Fibroblast of the aortic adventitia (primary cell): ENCODE measurements at places on chromosomes 2 and 18. TPM values are rescaled to one million over a fixed set of nuclear protein-coding genes. Genes with fewer than 3 reads are reported as not detected.

- no peak for DNase-seq
Measured at GRCh38 chr18:36194600-36195315, 7.5 kb downstream of the MOCOS start.

The ERMN gene
- 0.18 TPM in 1 of 2 replicates, not detected in the other for total RNA-seq

DNA sequence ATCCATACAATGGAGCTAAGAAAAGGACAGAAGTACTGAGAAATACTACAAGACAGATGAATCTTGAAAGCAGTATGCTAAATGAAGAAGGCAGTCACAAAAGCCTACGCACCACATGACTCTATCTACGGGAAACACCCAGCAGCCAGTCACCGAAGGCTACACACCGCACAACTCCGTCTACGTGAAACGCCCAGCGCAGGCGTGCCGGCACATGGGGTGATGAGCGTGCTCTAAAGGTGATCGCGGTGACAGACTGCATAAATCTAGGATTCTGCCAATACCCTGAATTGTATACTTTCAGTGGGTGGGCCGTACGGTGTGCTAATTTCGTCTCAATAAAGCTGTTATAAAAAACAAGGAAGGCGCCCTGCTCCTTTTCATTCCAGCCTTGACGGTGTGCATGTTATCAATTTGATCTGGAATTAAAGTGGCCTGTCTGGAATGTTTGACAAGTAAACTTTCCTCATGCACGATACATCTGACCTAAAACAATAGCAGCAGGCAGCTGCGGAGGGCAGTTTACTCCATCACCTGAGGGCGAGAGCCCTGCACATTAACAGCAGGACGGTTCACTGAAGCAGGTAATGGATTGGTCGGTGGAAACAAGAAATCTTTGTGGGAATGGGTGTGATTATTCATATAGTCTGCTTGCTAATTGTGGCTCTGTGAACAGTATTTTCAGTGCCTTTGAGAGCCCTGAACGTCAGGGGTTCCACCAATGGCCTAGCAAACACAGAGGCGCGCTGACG, 86.2 kb upstream of the SALL3 start:
- DNase-seq: no peak

DNA sequence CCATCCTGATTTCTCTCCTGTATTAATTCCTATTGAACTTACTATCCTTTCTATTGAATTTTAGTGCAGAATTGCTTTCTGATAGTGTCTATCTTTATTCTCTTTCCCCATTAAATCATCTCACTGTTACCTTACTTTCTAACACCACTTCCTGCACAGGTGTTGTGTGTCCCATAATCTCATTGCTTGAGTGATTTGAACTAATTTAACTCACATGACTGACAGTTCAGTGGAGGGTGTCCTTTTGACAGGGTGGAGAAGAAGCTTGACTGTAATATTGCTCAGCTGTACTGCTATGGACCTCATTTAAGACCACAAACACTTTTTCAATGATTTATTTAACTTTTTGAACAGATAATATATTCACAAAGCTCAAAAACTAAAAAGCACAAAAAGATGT, 211.8 kb downstream of the NRXN1 start:
- no peak for DNase-seq

DNA sequence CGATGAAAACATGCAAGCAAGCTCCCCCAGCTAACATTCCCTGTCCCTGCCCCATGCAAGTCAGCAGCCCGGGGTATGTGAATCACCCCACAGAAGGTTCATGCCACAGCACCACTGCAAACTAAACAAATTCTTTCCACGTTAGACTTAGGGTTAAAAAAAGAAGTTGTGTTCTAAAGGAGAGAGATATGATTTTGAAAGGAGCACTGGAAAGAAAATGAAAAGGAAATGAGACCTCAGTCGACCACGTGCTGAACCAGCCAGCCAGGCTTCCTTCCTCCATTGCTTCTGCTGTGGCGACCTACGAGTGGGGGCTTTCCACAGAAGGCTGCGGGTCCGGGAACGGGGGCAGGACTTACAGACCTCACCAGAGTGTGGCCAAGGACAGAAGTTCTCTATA, 52.0 kb downstream of the ARL4C start:
- peak; percentile 92 for DNase-seq

DNA sequence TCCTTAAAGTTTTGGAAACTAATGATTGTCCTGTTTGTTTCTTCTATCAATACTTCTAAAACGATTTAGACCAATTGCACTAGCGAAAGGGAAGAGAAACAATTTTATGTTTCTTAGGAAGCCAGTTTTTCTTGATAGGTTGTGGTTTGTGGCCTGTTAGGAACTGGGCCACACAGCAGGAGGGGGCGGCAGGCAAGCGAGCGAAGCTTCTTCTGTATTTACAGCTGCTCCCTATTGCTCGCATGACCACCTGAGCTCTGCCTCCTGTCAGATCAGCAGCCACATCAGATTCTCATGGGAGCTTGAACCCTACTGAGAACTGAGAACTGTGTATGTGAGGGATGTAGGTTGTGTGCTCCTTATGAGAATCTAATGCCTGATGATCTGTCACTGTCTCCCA, 201.5 kb upstream of the PXDN start:
- DNase-seq: no peak

The IMP4 gene
- total RNA-seq: 59.0 and 66.1 TPM in 2 replicates
